ENCODE measurements at places on chromosomes 6 and 20.

GRCh38 chr20:438571-439469 is 23.5 kb downstream of the TBC1D20 start:
- no peak for DNase-seq

DNA sequence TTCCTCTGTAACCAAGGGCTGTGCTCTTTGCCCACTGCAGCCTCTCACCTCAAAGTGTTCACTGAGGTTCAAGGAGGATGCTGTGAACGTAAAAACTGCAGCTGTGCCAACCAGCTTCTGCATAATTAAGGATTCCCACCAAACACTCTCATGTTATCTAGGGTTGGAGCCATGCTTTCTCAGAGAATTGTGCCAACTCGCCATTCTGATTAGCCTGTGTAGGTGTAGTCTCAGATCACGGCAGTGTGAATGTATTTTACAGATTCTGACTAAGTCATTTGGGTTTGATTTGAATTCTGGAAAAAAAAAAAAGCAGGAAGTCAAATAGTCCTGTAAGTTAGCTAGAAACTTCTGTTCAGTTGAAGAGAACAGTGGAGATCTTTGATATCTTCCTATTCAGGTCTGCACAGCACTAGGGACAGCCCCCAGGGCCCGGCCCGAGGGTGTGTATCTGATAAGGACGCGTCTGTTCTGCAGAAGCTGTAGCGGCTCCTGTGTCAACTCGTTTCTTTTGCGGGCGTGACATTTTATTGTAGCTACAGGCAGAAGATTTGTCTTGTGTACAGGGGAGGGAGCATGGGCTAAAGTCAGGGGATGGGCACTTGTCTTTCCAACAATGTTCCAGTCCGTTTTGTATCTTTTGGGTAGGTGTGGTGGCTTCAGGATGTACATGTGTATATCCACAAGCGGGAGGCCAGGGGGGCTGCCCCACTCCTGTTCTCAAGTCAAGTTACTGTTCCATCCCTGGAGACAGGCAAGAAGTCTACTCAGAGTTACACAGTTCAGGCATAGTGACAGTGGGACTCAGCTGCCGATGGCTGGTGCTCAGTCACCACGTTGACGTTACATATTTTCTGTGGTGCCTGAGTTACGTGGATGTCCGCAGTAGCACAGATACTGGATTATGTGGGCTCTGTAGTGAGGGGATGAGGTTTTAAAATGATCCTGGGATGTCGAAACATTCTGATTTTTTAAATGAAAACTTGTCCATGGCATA is 12.4 kb downstream of the IRF4 start:
- no peak for DNase-seq

GRCh38 chr20:58169450-58169849 is 59.0 kb downstream of the ANKRD60 start:
- peak; percentile 7 for DNase-seq

DNA sequence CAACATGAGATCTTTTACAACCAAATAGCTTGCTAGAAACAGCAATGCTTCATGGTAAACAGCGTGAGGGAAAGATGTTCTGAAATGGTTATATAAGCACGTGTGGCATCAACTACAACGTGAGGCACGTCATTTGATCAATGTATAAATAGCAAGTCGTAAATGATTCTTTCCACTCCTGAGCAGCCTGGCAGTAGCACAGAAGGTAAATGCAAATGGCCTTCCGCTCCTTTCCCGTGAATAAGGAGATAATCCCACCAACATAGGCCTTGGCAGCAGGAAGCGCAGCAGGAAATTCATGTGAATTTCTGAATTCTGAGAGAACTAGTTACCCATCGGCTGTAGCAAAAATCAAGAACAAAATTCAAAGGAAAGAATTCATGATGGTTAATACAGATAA is 17.0 kb downstream of the RPS6KA2 start:
- DNase-seq: no peak
